ENCODE measurements at places on chromosomes 2 and 18.

DNA sequence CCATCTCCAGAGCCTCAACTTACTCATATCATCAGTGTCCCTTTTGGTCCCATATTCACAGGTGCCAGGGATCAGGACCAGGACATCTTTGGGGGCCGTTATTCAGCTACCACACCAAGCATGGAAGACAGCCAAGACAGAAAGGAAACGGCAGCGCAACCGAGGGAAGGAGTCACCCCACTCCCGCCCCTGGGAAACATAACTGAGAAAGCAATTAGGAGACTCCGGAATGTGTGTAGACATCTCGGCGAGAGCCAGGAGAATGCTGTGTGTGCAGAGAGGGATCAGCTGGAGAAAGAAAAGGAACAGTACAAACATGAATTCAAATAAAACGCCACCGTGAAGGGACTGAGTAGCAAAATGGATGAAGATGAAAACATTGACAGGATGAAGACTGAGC is 13.4 kb upstream of the BOK start:
- no peak for DNase-seq

DNA sequence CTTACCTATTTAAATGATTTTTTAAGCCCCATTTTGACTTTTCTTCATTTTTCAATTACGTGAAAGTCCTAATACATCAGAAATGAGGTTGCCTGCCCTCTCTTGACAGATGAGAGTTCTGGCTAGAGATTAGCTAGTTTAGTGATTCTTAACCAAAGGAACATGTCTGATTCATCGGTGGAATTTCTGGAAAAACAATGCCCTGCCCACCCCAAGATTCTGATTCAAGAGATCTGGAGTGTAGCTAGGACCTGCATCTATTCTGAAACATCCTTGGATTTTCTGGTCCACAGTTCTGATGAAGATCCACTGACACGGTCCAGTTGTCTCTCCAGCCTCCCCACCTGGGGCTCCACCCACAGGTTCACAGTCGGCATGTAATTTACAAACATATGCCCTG is 111.2 kb downstream of the KLF7 start:
- no peak for DNase-seq

DNA sequence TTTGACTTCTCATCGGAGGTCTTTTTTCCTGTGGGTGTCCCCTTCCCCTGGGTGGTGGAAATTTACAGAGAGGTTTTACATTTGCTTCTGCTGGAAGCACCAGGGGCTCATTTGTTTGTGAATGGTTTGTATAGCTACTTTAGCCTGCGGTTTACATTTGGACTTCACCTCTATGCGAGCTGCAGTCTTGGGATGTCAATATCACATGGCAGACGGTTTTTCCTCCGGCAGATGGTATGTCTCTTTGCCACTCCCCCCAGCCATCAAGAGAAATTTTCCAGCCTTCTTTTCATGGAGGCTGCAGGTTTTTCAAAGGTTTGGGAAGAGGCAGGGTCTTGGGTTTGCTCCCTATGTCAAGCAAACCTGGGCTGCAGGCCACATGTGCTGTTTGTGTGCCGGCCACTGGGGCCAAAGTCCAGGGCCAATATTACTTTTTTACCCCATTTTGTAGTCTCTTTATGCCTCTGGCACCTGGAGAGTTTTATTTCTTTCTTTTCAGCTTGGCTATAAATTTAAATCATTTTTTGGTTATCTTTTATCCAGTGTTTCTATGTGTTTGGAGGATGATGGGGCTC is 23.9 kb upstream of the BOD1L2 start:
- DNase-seq, result no peak

GRCh38 chr18:35478520-35479435 is 19.0 kb downstream of the INO80C start:
- DNase-seq, result no peak

GRCh38 chr2:121721926-121722325 is 14.7 kb downstream of the NIFK start:
- peak; percentile 66 for DNase-seq

DNA sequence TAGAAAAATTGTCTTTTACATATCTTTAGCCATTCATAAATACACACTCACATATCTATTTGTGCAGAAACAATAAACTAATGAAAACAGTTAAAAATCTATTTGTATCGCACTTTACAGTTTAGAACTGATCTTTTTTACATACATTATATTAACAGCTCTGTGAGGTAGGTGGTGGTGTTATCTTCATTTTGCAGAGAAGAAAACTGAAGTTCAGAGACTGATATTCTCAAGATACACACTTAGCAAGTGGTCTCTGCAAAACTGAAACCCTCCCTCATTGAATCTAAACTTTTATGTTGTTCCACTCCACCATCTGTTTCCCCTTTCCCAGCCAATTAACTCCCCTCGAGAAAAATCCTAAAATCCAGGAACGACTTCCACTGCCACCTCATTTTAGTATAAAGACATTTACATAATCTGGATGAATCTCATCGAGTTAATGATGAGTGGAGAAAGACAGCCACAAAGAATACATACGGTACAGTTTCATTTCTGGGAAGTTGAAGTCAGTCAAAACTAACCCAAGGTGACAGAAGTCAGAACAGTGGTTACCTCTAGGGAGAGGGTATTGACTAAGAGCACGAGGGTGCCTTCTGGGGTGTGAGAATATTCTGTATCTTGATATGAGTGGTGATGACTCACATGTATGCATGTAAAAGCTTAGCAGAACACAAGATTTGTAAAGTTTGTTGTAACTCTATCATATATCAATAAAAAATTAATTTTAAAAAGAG is 524.2 kb upstream of the TCF4 start:
- no peak for DNase-seq

DNA sequence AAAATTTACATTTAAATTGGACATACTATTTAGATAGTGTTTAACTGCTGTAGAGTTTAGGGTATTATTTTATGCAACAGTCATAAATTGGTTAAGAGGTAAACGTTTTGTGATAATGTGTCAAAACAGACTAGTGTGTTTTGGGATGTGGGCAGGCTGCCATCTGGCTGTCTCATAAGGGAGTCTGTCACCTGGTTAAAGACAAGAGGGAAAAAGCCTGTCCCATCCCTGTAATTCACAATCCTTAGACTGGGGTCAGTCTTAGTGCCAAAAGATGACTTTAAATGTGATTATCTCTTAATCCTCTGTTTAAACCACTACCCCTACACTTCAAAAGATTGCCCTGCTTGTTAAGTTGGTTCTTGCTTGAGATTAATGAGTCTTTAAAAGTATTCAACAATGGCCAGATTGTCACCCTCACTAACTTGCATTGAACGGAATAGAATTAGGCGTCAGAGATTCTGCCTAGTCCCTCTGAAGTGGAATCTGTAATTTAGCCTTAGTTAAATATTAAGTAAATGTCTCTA is 59.2 kb downstream of the SGPP2 start:
- DNase-seq, result no peak

Measured in AG04450 (cell line).